ENCODE measurements at places on chromosomes 4 and X. TPM values are rescaled to one million over a fixed set of nuclear protein-coding genes. Genes with fewer than 3 reads are reported as not detected.

The TMEM165 gene
- total RNA-seq: 165 TPM

DNA sequence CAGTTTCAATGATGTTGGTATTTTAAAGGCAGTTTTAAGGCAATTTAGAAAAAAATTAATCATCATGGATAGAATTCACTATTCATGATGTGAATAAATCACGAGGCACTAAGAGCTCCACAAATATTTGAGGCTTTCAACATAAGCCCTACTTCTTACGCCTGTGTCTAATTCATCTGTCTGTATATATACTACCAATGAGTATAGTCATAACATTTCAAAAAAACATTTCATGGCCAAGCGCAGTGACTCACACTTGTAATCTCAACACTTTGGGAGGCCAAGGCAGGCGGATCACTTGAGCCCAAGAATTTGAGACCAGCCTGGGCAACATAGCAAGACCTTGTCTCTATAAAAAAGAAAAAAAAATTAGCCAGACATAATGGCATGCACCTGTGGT, 56.5 kb downstream of the FBXL5 start:
- no peak for DNase-seq

DNA sequence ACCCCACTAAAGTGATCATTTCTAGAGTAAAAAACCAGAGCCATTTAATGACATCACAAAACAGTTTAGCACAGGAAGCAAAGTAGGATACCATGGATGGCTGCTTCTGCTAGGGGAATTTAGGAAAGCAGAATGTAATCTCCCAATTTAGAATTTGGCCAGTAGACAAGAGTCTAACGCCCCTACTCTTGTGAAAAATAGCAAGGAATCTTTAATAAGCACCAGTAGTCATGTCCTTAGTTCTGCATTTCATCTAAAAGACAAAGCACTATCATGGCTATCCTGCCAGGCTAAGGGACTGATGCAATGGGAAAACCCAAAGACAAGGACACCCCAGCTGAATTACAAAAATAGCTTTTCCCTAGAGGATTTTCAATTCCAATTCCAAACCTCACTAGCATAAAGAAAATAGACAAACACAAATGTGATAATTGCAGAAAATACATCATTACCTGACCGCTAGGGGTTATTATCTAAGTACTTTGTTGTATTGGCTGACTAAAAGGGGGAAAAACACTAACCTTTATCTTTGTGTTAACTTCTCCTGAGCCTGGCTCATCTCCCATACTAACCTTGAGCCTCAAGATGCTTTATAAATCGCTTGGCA, 2.6 kb upstream of the AMMECR1 start:
- DNase-seq: no peak

DNA sequence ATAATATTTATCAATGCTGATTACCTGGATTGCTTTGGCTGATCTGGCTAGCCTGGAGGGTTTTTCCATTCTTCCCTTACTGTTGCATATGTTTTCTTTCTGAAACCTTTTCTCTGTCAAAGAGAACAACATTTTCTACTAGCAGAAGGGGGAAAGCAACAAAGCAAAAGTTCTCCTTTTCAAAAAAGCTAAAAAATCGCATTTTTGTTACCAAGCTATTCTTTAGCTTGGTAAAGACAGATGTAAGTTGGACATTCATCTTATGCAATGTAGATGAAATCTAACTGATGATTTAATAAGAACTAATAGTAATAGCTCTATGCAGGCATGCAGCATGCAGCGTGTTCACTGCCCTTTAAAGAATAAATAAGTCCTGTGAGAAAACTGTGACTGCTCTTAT, at the start of gene GRXCR1:
Gene GRXCR1 (plus strand): TSS at position 301 of the 400 bp plus-strand sequence. CDS start 554 bp downstream, outside the sequence.
- DNase-seq: no peak

Data from breast epithelium (tissue), 4 donors.